ENCODE measurements at places on chromosomes 7 and 10.

- DNase-seq, result no peak
Measured at GRCh38 chr10:7773845-7774801, 13.7 kb downstream of the KIN start.

DNA sequence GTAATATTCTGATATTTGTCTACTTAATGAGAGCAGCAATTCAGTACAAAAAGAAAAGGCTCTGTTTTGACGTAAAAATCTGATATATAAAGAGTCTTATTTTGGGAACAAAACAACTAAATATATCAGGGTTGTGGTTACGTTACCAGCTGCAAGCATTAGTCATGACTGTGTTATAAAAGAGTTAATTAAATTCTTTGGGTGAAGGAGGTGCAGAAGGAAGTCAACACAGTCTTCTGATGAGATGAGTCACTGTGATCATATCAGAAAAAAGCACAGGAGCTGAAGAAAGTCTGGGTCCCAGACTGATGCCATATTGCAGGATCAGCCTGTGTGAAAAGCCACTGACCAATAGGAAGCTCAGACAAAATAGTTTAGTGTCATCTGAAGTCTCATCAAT is 234.3 kb upstream of the TEX47 start:
- no peak for DNase-seq

- DNase-seq, result no peak
Measured at GRCh38 chr10:98308669-98309365, 40.8 kb upstream of the LOXL4 start.

- DNase-seq, result no peak
Measured at GRCh38 chr7:141302617-141303016, 228.8 kb downstream of the TMEM178B start.

- DNase-seq, result no peak
Measured at GRCh38 chr10:121437596-121437995, 160.6 kb downstream of the FGFR2 start.

- DNase-seq, result no peak
Measured at GRCh38 chr10:125299461-125299860, 139.1 kb upstream of the CTBP2 start.

All from stimulated activated CD4-positive, alpha-beta T cell treated with anti-CD3 and anti-CD28 coated beads, TNF-alpha, amount 100 ng/mL, for 1 hour (primary cell).